ENCODE measurements at places on chromosomes 1 and 21.

DNA sequence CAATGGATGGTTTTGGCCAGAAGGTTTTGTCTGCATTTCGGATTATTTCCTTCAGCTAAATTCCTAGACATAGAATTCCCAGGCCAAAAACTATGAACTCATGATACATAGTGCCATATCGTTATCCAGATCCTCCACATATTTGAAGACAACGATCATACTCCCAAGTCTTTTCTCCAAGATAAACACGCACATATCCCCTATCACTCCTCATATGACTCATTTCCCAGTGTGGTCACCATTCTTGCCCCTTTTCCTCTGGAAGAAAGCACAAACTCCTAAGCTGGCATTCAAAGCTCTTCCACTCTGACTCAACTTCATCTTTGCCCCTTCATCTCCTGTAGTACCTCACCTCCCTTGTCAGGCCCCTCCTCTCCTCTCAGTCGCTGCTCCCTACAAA is 277.6 kb downstream of the PLPP3 start:
- DNase-seq = no peak

GRCh38 chr1:167469280-167469965 is 48.9 kb downstream of the CD247 start:
- no peak for DNase-seq

DNA sequence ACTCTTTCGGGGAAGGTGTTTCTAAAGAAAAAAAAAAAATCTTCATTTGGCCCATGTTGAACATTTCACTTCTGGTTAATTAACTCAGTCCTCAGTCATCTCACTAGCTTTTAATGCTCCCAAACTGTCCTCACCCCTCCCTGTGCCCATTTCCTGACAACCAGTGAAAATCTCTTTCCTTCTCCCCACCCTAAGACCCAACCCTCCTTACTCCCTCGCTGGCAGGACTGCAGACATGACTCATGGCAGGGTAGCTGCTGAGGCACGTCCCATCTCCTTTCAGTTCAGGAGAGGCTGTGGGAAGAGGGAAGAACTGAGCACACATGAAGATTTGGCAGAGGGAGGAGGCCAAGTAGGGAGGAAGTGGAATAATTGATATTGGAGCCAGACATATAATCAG is 12.6 kb downstream of the PKP1 start:
- no peak for DNase-seq

DNA sequence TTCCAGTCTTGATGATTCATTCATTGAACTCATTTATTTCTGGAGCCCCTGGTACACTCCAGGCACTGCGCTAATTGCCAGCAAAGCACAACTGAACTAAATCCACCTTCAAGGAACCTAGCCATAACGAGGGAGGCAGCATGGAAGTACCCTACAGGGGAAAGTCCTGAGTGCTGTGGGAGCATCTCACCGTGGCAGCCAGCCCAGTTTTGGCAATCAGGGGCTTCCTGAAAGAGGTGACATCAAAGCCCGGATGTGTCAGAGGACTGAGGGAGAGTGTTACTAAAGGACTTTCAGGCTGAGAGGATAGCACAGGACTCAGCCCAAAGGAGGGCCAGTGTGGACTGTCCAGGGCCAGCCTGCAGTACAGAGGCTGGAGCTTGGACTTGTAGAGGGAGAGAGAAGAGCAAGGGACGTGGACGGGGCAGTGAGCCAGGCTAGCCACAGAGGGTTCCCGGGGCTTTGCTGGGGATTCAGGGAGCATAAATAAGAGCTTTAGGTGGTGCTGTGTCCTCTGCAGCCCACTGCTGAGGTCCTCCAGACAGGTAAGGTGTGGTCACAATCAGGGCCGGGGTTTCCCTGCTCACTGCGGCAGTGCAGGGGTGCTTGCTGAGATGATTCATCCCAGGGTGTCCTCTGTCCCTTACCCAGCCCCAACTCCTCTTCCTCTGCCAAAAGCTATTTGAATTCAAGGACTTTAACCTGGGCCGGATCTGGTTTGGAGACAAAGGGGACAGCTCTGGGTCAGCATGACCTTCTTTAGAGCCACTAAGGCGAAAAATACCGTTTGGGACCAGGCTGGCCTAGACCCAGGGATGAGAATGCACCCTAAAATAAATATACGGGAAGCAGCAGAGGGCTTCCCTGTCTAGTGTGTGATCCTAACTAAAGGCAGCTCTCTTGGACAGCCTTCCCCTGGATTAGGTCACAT is 128.3 kb downstream of the EDEM3 start:
- no peak for DNase-seq

DNA sequence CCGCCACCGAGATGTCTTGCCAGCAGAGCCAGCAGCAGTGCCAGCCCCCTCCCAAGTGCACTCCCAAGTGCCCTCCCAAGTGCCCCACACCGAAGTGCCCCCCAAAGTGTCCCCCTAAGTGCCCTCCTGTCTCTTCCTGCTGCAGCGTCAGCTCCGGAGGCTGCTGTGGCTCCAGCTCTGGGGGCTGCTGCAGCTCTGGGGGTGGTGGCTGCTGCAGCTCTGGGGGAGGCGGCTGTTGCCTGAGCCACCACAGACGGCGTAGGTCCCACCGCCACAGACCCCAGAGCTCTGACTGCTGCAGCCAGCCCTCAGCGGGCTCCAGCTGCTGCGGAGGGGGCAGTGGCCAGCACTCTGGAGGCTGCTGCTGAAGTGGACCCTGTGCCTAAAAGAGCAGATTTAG is 1.4 kb downstream of the LCE1F start:
- no peak for DNase-seq

DNA sequence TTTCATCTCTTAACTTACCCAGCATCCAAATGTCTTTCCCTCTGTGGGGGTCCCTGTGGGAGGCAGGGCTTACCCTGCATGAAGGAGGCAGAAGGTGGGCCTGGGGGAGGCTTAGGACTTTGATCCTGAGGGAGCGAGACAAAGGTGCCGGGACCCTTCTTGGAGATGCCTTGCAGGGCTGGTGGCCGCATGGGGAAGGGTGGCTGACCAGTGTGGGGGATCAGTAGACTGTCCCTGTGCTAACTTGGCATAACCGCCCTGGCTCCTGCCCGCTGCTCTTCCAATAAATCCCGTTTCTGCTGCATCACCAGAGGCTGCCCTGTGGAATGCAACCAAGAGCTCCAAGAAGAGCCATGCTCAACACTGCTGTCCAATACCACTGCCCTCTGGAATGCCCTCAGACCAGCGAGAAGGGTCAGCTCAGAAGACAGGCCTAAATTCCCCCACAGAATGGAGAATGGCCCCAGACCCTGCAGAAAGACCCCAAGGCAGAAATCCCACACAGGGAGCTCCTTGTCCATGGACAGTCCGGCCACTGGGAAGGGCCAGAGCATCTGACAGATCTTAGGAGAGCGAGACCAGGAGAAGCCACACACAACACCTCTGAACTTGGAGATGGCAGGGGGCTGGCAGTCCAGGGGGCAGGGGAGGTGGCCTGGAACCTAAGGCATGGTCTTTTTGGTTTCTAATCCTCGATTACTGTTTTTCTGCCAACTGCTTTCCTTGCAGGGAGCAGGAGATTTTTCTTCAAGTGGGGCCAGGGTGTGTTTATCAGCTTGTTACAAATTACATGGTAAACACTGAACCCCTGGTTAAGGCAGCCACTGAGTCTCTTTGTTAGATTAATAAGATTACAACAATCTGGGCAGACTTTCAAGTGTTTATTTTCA is 46.7 kb upstream of the DMRTB1 start:
- DNase-seq = peak; percentile 33

DNA sequence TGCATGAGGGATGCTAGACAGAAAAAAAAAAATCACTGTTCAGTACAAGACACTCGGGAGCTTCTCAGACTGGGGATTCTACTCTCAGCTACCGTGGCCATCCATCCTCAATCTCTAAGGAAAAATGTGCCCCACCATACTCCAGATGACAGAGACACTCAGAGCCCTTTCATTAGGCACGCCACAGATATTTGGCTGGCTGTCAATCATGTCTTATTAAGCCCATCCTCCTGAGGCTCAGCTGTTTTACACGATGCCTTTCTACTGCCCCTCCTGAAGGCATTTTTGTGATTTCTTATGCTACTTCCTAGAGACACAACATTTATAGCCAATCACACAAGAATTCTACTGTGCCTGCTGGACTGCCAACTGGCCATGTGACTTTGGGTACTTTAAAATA is 92.9 kb downstream of the KIF14 start:
- no peak for DNase-seq

DNA sequence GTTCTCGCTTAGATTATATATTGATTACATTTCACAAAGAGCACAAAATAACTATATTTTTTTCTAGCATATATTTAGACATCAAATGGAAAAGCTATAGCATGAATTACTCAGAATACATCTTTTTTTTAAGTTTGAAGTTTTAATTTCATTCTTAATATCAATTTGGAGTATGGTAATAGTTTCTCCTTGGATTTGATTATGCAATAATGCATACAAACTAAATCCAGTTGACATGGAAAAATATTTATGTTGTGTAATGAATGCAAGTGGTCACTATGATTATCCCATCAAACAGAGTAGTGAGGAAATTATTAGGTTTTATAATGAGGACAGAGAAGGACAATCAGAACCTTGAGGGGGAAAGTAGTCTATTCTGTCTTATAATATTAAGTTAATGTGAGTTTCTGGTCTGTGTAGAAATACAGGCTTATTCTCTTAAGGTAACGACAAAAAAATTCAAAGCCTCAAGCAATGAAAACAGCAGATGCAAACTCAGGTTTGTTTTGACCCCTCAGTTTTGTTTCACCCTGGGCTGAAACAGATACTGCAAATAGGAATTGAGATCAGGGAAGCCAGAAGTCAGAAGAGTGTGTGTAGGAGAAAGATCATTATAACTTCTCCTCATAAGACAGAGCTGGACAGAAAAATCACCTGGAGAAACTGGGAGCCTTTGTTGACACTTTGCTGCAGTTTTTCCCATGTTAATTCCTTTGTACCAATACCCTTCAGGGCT is 23.7 kb downstream of the LRRC8B start:
- no peak for DNase-seq

GRCh38 chr1:95197616-95198252 is 36.3 kb upstream of the RWDD3 start:
- no peak for DNase-seq

GRCh38 chr1:181676269-181676668 is 193.0 kb downstream of the CACNA1E start:
- no peak for DNase-seq

- peak; percentile 72 for DNase-seq
Measured at GRCh38 chr1:220528679-220529501, 954 bp downstream of the MARK1 start.

GRCh38 chr1:66278260-66279021 is 255.5 kb upstream of the SGIP1 start:
- DNase-seq = no peak

DNA sequence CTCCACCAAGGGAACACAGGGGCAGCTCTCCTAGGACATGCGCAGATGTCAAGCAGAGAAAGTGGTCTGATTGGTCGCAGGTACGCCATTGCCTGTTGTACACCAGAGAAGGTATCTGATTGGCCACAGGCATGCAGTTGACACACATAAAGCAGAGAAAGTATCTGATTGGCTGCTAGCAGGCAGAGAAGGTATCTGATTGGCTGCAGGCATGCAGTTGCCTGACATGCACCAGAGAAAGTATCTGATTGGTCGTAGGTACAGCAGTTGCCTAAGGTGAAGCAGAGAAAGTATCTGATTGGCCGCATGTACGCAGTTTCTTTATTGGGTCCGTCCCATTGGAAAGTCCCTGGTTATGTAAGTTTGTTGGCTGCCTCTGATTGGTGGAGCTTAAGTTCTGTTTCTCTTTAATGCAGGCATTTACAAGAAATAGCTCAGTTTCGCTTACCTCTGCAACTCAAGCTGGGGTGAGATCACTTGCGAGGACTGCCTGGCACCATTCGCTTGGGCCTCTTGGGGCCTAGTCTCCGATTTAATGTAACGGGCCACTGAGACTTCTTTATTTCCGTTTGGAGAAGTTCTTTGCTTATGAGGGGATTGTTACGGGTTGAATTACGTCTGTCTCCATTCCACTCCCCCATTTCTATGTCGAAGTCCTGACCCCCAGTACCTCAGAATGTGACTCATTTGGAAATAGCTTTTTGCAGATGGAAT is 74.2 kb downstream of the SIK1 start:
- no peak for DNase-seq

- no peak for DNase-seq
Measured at GRCh38 chr1:110239441-110240430, 29.6 kb downstream of the KCNC4 start.

DNA sequence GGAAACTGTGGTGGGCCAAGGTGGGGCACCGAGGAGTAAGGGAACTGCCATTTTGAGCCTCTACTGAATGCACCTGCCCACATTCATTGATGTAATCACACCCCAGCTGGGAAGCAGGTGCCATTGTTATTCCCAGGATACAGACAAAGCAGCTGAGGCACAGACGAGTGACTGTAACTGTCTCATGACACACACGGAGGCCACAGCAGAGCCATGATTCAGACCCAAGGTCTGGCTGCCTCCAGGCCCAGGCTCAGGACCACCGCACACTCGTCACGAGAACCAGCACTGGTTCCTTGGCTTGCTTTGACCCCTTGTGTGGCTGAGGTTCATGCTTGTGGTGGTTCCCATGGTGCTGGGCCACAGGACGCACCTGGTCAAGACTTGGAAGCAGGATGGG is 45.6 kb upstream of the CLIC4 start:
- DNase-seq = no peak

GRCh38 chr1:5949085-5949760 is 43.0 kb downstream of the NPHP4 start:
- peak; percentile 43 for DNase-seq

DNA sequence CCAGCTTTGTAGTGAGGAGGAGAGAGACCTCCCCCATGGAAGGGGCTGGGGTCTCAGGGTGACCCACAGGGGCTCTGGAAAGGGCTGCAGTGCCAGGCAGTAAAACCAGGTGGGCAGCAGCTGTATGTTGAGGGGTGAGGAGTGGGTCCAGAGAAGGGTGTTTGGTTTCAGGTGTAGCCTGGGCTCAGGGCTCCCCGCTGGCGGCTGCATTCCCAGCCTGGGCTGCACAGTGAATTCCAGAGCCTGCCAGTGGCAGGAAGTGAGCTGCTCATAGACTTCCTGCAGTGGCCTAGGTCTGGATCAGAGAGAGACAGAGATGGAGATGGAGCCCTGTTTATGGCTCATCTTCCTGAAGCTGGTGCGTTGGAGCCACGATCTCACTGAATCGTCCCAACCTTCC is 356.4 kb downstream of the PTPRU start:
- peak; percentile 39 for DNase-seq

DNA sequence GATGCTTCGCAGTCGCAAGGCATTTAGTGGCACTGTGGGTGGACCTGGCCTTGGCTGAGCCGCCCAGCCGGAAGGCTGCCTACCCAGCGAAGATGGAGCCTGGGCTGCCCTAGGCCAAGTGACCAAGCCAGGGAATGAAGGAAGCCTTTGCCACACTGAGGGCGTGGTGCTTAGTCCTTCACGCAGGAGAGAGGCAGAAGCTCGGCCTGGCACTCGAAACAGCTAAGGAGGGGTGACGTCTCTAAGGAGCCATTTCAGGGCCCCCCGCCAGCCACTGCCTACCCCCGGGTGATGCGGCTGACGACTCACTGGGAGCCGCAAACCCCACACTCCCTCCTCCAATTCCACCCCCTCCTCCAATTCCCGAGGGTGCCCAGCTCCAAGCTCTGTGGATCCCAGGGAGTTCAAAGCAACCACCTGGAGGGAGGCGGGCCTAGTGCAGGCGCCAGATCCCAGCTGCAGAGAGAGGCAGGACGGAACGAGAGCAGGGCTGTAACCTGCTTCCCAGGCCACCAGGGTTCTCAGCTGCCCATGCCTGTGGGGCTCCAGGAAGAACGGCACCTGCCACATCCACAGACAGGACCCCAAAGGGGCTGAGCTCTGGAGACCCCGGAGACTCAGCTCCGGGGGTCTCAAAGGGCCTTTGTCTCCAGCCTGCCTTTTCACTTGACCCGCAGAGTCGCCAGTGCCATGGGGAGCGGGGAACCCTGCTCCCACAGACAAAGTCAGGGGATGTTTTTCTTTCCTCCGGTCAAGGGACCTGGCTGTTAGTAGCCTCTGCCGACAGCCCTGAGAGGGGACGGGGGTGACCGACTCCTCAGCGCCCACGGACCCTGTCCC is 75.8 kb downstream of the ARHGEF16 start:
- DNase-seq = no peak

Measured in ecto neural progenitor cell (in vitro differentiated cells).